ENCODE measurements at places on chromosomes 6 and 20. TPM values are rescaled to one million over a fixed set of nuclear protein-coding genes. Genes with fewer than 3 reads are reported as not detected.

The ATP6V1G2 gene
- 1.5 TPM for total RNA-seq

The FOXC1 gene
- 88.8 TPM for total RNA-seq

The HLA-DOA gene
- total RNA-seq = 16.7 TPM

The OR2B6 gene
- total RNA-seq = not detected

GRCh38 chr6:103707596-103708325 lies 1152.0 kb downstream of the HACE1 start:
- no peaks in the 10 kb centered on the region for H3K36me3 ChIP-seq
- DNase-seq = no peak
- H3K4me1 ChIP-seq = no peaks in the 10 kb centered on the region
- H3K27me3 ChIP-seq = no peaks in the 10 kb centered on the region
- no peak overlapping the region for H3K4me3 ChIP-seq

DNA sequence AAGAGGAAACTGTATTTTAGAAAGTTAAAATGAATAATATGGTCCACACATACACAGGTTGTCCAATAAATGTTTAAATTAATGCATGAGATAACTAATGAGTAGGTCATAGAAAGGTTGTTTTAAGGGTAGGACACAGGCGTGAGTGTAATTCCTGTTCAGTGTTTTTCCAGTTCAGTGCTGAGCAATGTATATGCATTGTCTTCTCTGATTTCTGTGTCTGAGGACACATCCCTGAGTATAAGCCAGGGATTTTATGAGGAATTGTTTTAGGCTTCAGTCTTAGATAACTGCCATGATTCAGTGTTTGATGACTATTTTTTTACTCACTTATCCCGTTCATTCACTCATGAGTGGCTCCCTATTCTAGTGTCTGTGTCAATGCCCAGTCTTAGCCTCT lies 298.5 kb upstream of the TBX18 start:
- no peak for DNase-seq
- H3K4me3 ChIP-seq = no peak overlapping the region
- no peaks in the 10 kb centered on the region for H3K4me1 ChIP-seq
- H3K27me3 ChIP-seq = no peaks in the 10 kb centered on the region
- H3K27ac ChIP-seq = no peak overlapping the region
- no peaks in the 10 kb centered on the region for H3K36me3 ChIP-seq

DNA sequence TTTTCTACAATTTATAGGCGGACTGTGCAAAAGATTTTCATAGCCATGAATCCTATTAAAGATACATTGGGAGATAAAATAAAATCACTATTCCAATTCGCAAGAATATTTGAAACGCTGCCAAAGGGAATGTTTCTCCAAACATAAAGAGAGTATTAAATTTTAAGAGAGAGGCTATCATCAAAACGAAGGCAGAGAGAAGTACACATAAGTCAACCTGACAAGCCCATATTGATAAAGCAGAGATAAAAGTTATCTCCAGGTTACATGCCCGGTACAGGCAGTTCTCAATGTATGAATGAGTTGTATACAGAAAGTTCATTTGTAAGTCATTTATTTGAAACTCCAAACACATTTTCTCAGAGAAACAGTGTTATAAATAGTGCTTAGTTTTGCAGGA lies 193.1 kb downstream of the ATXN1 start:
- no peak for DNase-seq
- H3K27me3 ChIP-seq = no peaks in the 10 kb centered on the region
- H3K4me3 ChIP-seq = no peak overlapping the region
- no peaks in the 10 kb centered on the region for H3K36me3 ChIP-seq

DNA sequence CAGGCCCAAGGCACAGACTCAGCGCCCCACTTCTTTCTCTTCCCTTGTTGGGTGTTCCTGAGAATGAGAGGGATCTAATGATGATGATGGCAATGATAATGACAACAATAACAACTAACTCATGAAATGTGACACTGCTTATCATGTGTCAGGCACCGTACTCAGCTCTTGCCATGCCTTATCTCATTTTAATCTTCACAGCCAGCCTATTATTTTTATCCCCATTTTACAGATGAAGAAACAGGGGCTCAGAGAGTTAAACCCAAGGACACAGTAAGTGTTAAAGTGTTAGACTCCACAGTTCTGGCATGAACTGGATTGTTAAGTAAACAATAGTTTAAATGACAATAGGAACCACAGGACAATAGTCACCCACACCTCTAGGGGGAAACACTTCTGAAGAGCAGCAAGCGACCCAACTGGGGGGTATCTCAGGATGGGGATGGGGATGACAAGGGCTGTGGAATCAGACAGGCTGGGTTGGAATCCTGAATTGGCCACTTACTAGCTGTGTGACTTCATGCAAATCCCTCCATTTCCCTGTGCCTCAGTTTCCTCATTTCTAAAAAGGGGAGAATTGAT lies 12.5 kb downstream of the RSPH9 start:
- no peaks in the 10 kb centered on the region for H3K27me3 ChIP-seq
- no peak overlapping the region for H3K27ac ChIP-seq
- H3K4me1 ChIP-seq = no peaks in the 10 kb centered on the region

GRCh38 chr6:148258868-148259267 lies 83.8 kb upstream of the SASH1 start:
- no peak for DNase-seq
- no peak overlapping the region for H3K4me3 ChIP-seq
- H3K36me3 ChIP-seq = no peaks in the 10 kb centered on the region
- no peaks in the 10 kb centered on the region for H3K27me3 ChIP-seq
- no peaks in the 10 kb centered on the region for H3K4me1 ChIP-seq

GRCh38 chr6:64034910-64035655 lies 399.5 kb downstream of the PHF3 start:
- no peaks in the 10 kb centered on the region for H3K36me3 ChIP-seq
- H3K4me1 ChIP-seq = no peaks in the 10 kb centered on the region
- no peak overlapping the region for H3K27ac ChIP-seq
- H3K27me3 ChIP-seq = no peaks in the 10 kb centered on the region

DNA sequence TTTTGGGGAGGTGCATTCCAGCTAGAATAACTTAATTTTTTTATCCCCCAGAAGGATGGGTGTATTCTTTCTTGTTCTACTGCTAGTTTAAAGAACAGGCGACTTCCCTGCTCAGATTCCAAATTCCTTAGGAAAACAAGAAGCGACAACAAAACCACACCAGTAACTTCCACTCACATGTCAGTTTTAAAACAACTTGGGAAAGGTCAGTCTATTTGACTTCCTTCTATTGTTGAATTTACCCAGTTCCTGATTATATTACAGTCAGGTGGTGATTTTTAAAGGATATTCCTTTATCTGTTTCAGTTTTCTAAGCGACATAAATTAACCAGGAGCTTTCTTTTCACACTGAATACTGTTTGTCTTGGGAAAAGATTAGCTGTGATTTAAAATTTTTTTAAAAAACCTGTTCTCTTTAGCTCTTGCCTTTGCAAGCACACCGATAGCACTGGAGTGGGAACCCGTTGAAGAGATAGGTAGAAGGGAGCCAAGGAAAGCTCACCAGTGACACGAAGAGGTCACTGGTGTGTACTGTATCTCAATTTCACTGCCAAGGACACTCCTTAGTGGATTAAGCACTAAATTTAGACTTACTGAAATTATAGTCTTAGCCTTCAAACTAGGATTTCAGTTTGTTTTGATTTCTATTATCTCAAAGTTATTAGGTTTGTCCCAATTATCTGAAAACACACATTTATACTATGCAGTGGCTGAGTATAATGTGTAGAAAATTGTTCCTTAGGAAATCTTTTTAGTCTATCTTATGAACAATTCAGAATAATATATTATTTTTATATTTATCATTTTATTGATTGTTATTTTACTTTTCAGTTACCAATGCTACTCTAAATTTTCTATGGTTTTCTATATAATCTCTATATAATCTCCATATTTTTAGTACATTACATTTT lies 22.3 kb downstream of the MARCKS start:
- no peak for DNase-seq
- H3K27me3 ChIP-seq = no peaks in the 10 kb centered on the region
- no peak overlapping the region for H3K4me3 ChIP-seq
- H3K36me3 ChIP-seq = no peaks in the 10 kb centered on the region

DNA sequence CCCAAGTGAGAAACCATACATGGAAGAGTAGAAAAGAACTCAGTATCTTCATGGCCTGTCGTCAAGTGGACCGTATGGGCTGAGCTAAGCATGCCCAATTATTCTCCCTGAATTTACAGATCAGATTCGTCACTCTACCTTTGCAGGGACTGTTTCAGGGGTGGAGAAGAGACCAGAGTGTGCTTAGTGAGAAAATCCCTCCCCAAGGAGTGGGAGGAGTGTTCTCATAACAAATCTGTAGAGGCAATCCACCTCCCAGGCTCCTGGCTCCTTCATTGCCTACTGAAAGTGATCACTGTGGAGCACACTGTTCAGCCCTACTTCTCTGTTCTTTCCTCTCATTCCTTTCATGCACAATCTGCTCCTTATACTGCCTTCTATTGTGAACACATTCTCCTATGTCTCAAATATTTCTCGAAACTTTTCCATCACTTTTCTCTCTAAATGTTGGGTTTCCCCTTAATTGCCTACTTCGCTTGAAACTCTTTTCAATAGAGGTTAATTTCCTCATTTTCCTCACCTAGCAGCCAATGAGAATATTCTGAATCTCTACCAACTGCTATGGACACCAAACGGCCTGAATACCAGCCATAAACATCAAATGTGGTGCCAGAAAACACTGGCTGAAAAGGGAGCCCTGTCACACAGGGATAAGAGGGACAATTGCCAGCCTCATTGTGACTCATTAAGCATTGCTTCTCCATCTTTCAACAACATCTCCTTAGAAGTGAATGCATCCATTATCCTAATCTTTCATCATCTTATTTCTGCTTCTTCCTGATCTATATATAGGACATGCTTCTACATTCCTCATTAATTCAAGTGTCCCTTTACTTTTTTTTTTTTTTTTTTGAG lies 398.3 kb downstream of the UTRN start:
- H3K27ac ChIP-seq = peak overlapping the region; percentile 45
- no peaks in the 10 kb centered on the region for H3K27me3 ChIP-seq
- no peak for DNase-seq
- H3K4me3 ChIP-seq = no peak overlapping the region
- peaks cover 6% of the 10 kb centered on the region for H3K4me1 ChIP-seq

GRCh38 chr20:57181639-57182038 lies 84.8 kb downstream of the BMP7 start:
- no peaks in the 10 kb centered on the region for H3K36me3 ChIP-seq
- H3K27ac ChIP-seq = no peak overlapping the region
- H3K4me1 ChIP-seq = no peaks in the 10 kb centered on the region
- no peaks in the 10 kb centered on the region for H3K27me3 ChIP-seq
- DNase-seq = no peak
- H3K4me3 ChIP-seq = no peak overlapping the region

All from aorta (tissue), 5 donors.